HS-27A (cell line): ENCODE measurements at places on chromosomes 2 and 18.
A peak's percentile ranks its signal among the peaks of the same experiment; 100 is the strongest.

- DNase-seq: no peak
Observed at GRCh38 chr2:222707689-222708273, 36.3 kb downstream of the MOGAT1 start.

DNA sequence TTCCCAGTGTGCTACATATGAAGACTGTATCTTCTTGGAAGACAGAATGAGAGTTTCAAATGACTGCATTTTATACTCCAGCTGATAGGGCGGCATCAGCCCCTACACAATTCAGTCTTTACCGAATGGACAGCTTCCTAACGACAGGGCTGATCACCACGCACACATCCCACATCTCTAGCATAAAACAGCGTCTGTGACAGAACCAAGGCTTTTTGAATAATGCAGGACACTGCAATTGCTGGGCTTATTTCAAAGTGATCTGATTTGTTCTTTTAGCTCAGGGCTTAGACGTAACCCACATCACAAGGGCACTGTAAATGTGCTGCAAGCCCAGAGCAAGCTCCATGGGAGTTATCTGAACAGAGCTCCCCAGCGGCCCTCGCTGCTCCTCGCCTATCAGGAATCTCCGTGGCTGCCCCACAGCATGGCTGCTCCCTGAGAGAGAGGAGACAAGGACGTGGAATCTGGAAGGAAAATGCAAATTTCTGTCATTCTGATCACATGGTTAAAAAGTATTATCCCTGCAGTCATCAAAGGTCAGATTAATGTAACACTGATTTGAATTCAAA lies 158.5 kb upstream of the ALKAL2 start:
- DNase-seq: no peak

- no peak for DNase-seq
Observed at GRCh38 chr2:19671916-19672315, 229.9 kb downstream of the TTC32 start.

DNA sequence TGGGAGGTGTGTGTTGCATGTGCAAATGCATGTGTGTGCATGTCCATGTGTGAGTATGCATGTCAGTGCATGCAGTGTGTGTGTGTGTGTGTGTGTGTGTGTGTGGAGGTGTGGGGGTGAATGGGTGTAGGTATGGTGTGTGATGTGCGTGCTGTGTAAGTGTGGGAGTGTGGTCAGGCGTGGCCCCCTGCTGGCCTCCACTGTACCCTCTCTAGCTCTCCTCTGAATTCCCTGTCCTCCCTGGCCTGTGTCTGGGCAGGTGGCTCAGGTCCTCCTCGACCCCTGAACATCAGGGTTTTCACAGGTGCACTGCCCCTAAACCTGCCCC lies 230.2 kb downstream of the CELF4 start:
- no peak for DNase-seq

GRCh38 chr18:29361843-29362242 lies 1184.9 kb upstream of the CDH2 start:
- DNase-seq: no peak

- no peak for DNase-seq
Observed at GRCh38 chr2:157233506-157233905, 24.0 kb upstream of the GALNT5 start.

GRCh38 chr18:57077786-57078552 lies 68.9 kb upstream of the BOD1L2 start:
- no peak for DNase-seq

GRCh38 chr18:55124078-55124763 lies 165.0 kb upstream of the CCDC68 start:
- DNase-seq: no peak

GRCh38 chr2:95023222-95023597 lies 2.3 kb upstream of the MAL start:
- DNase-seq: no peak

- DNase-seq: no peak
Observed at GRCh38 chr2:157936406-157936805, 60.3 kb upstream of the ACVR1 start.

- DNase-seq: no peak
Observed at GRCh38 chr2:241989074-241989473, 119.5 kb downstream of the RTP5 start.

DNA sequence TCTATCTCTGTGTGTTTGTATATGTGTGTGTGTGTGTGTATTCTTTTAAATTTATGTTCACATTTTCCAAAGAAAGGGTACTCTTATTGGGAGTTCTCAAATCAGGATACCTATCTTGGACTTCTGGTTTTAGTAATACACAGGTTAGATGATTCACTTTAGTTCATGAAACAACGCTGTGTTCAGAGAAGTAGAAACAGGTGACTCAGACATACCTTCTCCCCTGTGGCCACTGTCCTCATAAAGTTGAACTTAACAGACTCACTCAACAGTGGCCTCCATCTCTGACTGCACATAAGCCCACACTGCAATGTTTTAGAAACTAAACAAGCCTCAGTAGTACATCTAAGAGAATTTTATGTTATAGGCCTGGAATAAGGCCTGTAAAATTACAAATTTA lies 566.6 kb upstream of the VRK2 start:
- DNase-seq: no peak

DNA sequence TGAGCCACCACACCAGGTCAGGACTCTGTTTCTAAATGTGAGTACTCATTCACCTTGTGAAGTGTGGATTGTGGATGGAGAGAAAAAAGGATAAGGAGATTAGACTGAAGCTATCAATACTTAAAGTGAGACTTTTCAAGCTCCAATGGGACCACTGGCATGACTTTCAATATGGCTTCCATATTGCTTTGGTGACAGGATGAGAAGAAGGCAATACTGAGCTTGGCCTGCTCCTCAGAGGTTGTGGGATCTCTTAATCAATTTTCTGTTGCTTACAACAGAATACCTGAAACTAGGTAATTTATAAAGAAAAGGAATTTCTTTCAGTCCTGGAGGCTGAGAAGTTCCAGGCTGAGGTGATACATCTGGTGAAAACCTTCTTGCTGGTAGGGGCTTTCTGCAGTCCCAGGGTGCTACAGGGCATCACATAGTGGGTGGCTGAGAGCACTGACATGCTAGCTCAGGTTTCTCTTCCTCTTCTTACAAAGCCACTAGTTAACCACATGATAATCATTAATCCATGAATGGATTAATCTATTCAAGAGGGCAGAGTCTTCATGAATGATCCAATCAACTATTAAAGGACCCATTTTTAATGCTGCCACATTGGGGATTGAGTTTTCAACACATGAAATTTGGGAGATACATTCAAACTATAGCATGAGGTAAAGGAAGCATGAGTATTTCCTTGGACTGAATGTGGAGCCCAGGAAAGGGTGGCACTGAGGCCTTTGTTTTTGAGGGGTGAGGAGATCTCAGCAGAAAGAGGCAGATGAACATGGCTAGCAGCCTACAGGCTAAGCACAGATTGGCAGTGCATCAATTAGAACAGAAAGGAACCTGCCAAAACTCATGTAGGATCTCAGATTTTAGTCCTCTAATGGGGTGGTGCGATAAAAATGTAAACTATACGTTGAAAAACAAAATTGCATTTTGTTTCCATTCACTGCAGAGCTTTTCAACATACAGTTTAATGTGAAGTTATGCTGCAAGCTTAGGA lies 274.5 kb downstream of the PIK3C3 start:
- no peak for DNase-seq

GRCh38 chr2:44010266-44010665 lies 14.5 kb upstream of the LRPPRC start:
- DNase-seq: no peak

DNA sequence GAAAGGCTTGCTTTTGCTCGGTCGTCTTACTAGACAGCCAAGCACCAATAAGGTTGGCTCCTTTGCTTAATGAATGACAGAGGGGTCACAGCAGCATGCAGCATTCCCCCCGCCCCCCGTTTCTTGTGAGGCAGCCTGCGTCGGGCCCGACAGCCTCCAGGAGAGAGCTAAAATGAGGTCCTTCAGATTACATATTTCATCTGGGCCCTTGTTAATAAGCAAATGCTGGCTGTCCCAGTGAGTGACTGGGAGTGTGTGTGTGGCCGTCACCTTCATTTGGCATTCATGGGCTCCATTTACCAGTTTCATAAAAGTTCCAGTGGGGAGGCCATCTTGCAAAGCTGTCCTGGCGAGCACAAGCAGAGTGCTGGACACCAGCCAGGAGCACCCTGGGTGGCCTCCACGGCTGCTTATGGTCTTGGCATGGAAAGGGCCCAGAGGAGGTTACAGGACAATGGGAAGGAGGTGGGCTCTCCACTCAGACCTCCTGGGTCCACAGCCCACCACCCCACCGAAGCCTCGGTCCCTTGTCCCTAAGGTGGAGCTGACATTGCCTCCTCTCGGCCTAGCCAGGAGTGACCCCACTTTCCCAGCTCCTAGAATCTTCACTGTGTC lies 37.2 kb downstream of the ODC1 start:
- no peak for DNase-seq

DNA sequence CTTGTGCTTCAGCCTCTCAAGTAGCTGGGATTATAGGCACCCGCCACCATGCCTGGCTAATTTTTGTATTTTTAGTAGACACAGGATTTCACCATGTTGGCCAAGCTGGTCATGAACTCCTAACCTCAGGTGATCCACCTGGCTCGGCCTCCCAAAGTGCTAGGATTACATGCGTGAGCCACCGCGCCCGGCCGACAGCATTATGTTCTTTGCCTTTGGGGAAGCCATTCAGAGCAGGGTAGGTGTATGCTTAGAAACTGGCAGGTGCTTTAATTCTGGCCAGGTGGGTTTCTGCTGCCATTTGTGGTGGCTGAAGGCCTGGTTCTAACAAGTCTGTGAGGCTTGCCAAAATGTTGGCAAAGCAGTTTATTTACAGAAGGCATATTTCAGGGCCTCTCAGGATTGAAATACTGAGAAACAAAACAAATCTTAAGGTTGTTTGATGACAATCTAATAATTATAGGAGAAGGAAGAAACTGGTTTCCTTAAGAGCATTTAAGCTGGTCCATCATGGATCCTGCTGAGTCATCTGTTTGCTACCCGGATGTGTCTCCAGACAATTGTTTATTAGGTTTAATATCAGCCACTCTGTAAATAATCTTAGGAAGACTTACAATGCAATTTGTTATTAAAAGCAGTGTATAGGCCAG lies 16.0 kb downstream of the SLC20A1 start:
- no peak for DNase-seq

DNA sequence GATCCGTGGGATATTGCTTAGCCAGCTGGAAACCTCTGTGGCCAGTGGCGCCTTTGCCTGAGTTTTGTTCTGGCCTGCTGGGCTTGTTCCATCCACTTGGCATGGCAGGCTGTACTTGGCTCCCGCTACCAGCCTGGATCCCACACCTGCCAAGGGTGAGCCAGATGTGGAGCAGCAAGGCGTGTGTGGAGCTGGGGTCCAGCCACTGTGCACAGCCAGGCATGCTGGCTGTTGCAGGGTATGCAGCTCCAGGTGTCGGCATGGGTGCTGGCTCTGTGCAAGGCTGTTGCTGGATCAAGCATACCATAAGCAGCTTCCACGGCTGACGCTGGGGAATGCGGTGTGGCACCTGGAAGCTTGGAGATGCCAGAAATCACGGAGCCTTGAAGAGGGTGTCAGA lies 34.5 kb downstream of the PTPN4 start:
- no peak for DNase-seq

- DNase-seq: no peak
Observed at GRCh38 chr2:239000500-239001073, 152.7 kb downstream of the TWIST2 start.

- DNase-seq: no peak
Observed at GRCh38 chr18:47990981-47991380, 60.5 kb upstream of the SMAD2 start.

DNA sequence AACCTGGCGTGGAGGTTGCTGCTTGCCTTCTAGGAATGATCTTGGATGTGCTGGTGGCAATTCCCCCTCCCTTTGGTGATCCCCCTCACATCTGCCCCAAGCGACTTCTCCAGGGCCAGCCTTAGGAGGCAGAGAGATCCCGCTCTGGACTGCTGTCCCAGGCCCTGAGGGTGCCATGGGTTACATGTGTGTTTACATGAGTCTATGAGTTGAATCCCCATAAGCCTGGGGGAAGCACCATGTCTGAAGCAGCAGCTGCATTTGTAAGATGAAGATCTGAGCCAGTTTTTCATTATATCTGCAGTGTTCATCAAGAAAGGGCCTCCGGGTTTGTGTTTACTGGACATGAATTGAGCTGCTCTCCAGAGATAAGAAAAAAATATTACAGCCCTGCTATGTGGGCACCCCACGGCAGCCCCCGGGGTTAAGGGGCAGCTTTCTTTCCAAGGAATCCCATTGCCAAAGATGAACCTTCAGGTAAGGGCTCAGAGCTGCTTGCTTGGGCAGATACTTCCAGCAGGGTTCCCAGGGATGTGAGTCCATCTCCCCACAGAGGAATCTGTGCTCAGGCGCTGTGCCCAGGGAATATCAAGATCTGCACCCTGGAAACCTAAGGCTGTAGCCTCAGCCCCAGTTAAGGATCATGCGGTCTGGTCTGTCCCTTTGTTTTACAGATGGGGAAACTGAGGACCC lies 46.0 kb downstream of the MRPS5 start:
- no peak for DNase-seq

- peak; percentile 26 for DNase-seq
Observed at GRCh38 chr2:175690113-175690837, 311.8 kb downstream of the LNPK start.

DNA sequence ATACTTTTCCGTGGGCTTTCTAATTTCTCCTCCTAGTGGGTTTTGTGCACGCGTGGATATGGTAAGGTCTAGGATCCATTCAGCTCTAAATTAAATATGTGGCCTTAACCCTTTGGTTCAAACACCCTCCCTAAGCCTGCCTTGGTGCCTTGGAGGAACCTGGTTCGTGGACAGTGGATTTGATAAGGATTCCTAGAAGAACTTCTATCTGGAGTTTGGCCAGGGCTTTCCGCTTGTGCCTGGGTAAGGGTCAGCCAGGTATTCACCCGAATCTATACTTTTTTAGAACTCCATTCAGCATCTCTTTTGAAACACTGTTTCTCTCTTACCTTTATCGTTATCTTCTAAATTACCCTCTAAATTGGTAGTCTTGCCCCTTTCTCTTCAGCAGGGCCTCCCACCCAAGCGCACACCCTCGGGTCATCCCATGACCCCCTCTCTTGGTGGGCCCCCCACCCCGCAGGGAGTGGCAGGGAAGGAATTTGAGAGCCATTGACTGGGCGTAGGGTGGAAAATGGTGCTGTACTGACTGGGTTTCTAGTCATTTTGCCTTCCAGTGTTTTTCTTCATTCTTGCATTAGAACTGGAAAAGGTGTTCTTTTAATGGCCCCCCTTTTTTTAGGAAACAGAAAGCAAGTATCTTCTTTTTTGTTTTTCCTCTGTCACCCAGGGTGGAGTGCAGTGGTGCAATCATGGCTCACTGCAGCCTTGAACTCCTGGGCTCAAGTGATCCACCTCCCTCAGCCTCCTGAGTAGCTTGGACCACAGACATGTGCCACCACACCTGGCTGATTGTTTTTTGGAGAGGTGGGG lies 1.8 kb downstream of the SOCS6 start:
- DNase-seq: no peak
